RWPE1 (cell line): ENCODE measurements at places on chromosomes 7 and 10.
A peak's percentile ranks its signal among the peaks of the same experiment; 100 is the strongest.

DNA sequence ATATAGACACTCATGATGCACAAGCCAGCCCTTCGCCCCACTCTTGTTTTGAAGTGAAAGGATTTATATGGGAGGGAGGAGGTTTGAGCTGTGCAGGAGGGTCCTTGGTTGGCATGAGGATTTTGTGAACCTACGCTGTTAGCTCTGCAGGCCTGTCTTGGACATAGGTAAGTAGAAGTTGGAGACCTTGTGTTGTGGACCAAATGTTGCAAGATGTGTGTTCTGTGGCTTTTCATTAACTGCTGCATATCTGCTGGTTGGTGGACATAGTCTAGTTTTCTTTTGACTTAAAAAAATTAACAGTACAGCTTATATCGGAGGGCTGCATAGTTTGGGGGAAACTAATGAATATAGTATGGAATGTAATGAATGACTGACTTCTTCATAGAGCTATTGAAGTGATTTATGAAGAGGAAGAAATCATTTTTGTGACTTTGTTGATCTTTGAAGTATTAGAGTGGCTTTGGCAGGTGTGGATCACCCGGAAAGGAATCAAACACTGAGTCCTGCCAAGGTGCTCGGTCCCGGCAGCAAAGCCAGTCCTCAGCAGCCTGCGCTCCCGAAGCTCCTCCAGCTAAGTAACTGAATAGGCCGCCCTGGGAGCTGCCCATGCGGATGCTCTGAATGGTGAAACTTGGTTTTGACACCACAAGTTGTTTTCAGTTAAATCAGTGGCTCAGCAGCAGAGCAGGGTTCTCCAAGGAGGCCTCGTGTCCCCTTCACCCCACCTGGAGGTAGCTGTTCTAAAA, 3.2 kb downstream of the MGMT start:
- no peak for DNase-seq

DNA sequence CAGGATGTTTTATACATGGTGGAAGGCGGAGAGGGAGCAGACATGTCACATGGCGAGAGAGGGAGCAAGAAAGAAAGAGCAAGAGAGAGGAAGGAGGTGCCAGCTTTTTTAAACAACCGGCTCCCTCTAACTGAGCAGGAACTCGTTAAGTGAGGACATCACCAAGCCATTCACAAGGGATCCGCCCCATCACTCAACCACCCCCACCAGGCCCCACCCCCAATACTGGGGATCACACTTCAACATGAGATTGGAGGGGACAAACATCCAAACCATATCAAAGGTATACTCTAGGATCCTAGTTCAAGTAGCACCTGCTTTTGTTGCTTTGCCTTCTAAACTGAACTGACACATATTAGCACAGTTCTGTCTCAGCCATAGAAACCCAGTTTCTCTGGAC, 141.9 kb upstream of the KLF14 start:
- DNase-seq, result no peak

GRCh38 chr10:52257692-52258075, 56.4 kb upstream of the DKK1 start:
- no peak for DNase-seq

- DNase-seq, result no peak
These were observed 39.5 kb downstream of the LRMDA start for GRCh38 chr10:75470901-75471300.

- DNase-seq, result peak; percentile 10
These were observed 367.7 kb upstream of the SEMA3D start for GRCh38 chr7:85554236-85555178.

DNA sequence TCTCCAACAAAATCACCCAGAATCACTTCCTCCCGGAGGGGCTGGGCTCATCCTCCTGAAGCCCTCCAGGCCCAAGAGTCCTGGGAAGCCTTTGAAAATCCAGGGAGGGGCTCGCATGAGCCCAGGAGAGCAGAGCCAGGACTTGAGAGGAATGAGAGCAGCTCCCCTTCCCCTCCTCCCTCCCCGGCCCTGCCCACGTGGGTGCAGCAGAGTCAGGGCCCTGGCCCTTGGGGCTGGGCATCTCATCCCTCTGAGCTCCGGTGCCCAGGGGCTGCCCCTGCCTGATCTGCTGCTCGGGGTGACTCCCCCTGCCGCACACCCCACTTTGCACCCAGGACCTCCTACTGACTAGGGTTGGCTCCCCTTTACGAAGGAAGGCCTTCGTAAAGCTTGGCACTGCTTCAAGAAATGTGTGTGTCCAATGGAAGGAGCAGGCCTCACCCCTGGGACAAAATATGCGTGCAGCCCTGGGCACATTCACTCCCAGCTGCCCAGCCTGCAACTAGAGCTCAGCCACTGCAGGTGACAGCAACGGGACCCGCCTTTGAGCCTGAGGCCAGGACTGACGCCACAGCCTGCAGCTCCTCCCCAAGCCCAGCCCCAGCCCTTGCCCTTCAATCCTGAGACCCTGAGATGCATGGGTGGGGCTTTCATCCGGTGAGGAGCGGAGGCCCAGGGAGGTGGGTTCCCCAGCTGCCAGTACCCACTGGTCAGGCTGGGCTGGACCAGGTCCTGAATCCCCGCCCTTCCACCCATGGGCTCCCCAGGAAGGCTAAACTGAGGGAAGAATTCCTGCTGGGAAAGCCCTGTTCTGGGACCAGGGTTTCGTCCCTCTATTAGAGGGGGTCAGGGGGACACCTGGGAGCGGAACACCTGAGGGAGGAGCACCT, 21.8 kb downstream of the PWWP2B start:
- peak; percentile 80 for DNase-seq

GRCh38 chr7:13165854-13166253, 478.4 kb downstream of the ARL4A start:
- no peak for DNase-seq

DNA sequence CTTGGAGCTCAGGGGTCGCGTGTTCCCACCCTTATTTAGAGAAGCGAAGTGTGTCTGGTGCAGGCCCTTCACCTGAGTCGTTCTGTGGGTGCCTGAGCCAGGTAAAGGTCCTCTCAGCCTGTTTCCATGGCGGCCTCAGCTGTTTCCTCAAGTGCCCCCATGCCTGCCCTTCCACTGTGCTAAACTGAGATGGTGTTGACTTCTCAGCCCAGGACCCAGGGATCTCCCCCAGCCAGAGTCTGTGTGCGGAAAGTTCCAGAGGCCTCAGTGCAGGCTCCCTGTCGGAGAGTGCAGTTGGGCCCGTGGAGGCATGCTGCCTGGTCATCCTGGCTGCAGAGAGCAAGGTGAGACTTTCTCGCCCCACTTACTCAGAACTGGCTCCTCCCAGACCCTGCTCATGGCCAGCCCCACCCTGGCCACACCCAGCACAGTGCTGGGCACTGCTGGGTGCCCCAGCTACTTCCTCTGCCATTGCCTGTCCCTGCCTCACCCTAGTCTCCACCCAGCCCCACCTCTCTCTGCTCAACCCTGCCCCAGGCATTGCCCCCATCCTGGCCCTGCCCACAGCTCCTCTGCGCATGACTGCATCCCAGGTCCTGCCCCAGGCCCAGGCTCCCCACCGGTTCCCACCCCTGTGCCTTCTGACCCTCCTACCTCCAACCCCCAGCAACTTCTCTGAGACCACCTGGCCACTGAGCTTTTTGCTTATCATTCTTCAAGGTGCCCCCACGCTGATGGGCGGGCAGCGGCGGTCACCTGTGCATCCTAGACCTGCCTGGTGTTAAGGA, 20.3 kb downstream of the NACAD start:
- no peak for DNase-seq

DNA sequence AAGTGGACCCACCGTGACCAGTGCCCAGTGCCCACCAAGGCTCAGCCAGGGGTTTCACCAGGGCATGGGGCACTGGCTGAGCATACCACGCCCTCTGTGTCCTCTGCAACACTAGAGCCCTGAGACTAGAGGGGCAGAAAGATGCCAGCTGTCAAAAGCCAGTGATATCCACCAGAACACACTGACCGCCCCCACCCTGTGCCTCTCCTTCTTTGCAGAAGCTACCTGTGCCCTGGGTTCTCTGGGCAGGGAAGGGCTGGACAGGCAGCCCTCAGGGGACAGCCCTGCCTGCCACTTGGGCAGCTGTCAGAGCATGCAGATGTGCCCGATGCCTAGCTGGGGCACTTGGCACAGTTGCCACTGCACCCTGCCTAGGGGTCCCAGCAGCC, 494 bp downstream of the VSIR start:
- no peak for DNase-seq

GRCh38 chr7:100190048-100190711, 12.5 kb downstream of the STAG3 start:
- DNase-seq, result no peak

DNA sequence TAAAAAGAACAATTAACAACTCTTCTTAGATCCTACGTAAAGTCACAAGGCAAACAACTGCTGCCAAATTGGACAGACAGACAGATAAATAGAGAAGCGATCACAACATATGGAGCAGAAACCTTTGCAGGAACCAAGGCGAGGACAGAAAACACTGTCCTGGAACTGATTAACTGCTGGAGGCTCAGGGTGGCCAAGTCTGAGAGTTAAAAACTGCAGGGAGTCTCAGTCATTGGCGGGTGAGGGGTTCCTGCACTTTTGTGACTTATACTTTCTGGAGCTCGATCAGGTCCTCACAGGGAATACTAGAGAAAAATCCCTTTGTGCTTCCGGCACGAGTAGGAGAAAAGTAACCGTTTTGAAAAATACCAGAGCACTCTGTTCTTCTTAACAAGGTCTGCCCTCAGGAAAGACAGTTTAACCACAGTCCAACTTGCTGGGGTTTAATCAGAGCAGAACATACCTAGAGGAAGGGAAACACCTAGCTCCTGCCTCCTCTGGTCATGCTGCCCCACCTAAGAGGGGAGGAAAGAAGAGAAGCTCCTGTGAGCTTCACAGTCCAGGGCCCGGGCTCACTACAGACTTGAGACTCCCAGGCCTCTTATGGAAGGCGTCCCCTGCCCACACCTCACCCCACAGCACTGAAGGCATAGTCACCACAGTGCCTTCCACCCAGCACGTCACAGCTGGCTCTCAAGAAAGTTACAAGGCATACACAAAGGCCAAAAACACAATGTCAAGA, 74.9 kb downstream of the LARP4B start:
- DNase-seq, result no peak

- no peak for DNase-seq
These were observed 117.7 kb upstream of the TNRC18 start for GRCh38 chr7:5541087-5541992.

DNA sequence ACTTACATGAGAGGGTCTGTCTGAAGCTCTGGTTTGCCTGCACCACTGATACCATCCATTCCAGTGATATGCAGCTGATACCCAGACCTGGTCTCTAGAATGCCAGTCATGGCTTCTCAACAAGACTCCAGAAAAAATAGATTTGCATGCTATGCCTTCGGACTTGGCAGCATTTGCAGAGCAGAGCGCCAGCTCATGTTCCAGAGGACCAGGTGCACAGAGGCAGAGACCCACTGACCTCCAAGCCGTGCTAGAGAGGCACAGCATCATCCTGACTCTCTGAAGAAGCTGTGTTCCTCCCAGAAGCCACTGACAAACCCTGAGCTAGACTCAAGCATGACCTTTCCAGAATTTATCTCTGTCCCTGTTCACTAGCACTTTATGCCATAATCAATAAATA, 6.9 kb upstream of the PRKAG2 start:
- DNase-seq, result no peak

GRCh38 chr7:63521-64021, 128.8 kb upstream of the FAM20C start:
- no peak for DNase-seq

- no peak for DNase-seq
These were observed 51.4 kb downstream of the NPS start for GRCh38 chr10:127600479-127600878.

- DNase-seq, result no peak
These were observed 10.0 kb downstream of the VWC2 start for GRCh38 chr7:49783446-49783845.

GRCh38 chr10:91214911-91215310, 5.6 kb upstream of the PCGF5 start:
- DNase-seq, result no peak

- no peak for DNase-seq
These were observed 431.8 kb downstream of the RPS24 start for GRCh38 chr10:78465431-78465830.

GRCh38 chr10:132684164-132684891, 101.6 kb downstream of the NKX6-2 start:
- no peak for DNase-seq

- DNase-seq, result no peak
These were observed 13.2 kb upstream of the CCDC172 start for GRCh38 chr10:116311016-116311415.

DNA sequence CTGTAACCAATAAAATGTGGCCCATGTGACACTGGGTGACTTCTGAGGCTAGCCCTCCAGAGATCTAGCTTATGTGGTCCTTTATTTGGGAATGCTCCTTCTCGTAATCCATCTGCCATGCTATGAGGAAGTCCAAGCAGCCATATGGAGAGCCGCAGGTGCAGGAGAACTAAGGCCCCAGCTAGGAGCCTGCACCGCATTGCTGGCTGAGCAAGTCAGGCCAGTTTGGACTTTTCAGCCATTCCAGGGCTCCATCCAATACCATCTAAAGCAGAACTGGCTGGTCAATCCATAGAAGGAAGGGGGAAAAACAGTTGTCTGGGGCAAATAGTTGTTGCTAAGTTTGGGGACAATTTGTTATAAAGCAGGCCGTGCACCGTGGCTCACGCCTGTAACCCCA, 32.6 kb downstream of the KLRG2 start:
- no peak for DNase-seq

DNA sequence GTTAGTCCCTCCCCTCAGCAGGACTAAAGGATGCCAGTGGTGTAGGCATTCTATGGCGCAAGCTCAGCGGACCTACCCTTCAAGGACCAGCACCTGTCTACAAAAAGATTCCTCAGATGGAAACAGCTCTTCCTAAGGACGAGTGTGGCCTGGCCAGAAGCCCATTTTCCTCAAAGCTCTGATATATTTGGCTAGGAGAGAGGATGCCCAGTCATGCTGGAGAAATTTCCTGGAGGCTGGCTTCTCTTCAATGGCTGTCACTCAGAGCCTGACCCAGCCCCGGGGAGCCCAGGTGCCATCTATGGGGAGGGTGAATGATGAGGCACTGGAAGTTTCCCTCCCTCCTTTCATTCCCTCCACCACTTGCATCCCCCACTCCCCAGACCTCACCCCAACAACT, 111.5 kb downstream of the PLXNA4 start:
- peak; percentile 44 for DNase-seq

DNA sequence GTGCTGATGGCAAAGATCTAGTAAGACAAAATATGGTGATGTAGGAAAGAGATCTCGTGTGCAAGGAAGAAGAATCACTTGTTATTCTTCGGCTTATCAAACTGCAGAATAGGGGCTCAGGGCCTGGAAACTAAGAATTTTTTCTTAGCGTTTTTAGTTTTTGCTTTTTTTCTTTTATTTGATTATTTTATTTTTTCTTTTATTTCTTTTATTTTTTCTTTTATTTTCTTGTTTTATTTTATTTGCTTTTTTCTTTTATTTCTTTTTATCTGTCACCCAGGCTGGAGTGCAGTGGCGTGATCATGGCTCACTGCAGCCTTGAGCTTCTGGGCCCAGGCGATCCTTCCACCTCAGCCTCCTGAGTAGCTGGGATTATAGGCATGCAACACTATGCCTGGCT, 70.0 kb downstream of the ATRNL1 start:
- DNase-seq, result no peak

DNA sequence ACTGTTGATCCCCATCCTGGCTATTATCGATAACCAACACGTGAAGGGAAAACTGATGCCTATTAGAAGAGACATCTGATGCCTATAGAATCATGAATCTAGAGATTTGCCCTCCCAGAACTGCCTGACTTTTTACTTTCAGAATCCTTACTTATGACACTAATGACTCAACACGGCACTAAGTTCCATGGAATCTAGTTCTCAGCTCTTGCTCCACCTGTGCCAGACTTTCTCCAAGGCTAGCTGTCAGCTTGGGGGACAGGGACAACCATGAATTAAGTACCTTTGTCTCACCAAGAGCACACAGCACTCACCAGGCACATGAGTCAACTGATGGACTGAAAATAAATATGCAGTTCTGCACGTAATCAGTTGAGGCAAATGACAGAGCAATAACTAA, 184.2 kb downstream of the FRMD4A start:
- DNase-seq, result no peak
